ENCODE measurements at places on chromosomes 11 and 22.
A peak's percentile ranks its signal among the peaks of the same experiment; 100 is the strongest.

DNA sequence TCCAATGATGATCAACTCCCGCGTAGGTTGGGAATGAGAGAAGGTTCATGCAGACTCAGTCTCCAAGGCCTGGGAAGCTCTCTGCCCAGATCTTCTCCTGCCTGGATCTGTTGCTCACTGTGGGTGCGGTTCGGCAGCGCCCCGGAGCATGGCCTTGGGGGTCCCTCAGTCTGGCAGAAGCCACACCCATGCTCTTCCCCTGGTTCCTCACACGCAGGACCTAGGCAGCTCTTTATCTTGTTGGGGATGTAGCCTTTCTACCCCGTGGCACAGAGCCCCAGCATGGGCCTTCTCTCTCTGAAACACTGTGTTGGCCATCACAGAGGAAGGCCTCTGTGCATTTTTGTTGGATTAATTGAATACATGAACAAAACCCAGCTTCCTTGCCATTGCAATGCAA is 1461.6 kb downstream of the BRD1 start:
- DNase-seq, result no peak

DNA sequence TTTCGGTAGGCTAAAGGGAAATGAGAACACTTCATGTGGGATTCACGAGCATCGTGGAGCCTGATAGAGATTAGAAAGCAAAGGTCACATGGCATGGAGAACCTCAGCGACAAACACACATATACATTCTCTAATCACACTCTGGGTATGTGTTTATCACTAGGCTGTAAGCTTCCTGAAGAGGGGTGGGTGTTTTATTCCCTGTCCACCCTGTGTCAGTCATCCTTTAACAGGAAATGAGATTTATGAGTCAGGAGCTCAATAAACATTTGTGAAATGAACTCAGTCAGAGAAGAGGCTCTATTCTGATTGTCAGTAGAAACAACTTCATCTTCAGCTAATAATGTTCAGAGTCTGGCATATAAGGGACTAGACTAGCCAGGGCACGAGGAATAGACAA is 71.7 kb upstream of the EIF3M start:
- no peak for DNase-seq

- no peak for DNase-seq
These were observed 74.3 kb downstream of the SCN3B start for GRCh38 chr11:123580137-123580536.

DNA sequence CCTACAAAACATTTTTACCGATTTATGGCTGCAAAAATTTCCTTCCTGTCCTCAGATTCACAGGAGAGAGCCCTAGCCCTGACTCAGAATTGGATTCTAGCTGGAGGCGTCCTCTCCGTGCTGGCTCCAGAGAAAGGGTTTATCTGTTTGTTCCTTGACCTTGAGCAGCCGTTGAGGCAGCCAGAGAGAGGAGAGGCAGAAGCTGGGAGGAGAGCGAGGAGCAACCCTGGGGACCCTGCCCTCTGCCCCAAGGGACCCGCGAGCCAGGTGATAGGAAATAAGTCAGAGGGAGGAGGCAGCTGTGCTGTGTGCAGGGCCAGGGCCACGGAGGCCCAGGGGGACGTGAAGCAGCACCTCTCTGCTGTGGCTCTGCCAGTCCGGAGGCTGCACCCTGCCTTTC is 75.6 kb downstream of the IGLL1 start:
- DNase-seq, result no peak

DNA sequence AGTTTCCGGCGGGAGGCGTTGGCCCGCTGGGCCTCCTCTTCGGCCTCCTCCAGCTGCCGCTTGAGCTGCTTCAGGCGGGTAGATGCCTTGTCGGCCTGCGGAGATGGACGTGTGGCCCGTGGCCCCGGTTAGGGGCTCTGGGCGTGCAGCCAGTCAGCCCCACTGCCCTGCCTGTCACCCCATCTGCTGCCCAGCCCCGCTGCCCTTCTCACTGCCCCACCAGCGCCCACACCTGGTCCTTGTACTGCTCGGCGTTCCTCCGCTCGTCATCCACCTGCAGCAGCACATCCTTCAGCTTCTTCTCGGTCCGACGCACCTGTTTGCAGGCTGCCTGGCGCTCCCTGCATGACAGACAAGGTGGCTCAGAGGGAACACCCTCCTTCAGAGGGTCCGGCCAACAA is 31.2 kb downstream of the APOL1 start:
- DNase-seq, result no peak

GRCh38 chr22:48278620-48279460 is 1516.4 kb downstream of the TBC1D22A start:
- no peak for DNase-seq

GRCh38 chr11:28887681-28888080 is 779.5 kb downstream of the METTL15 start:
- no peak for DNase-seq

DNA sequence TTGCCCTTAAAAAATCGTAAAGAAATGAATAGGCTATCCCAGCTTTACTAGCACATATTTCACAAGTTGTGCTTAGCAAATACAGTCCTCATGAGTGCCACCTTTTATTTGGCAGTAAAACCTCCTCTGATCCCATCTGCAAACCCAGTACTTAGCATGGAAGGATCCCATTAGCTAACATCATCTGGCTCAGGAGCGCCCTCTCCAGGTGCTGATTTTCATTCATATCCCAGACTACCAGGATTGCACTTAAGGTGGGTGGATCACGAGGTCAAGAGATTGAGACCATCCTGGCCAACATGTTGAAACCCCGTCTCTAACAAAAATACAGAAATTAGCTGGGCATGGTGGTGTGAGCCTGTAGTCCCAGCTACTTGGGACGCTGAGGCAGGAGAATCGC is 76.1 kb upstream of the PAX6 start:
- DNase-seq, result peak; percentile 8

DNA sequence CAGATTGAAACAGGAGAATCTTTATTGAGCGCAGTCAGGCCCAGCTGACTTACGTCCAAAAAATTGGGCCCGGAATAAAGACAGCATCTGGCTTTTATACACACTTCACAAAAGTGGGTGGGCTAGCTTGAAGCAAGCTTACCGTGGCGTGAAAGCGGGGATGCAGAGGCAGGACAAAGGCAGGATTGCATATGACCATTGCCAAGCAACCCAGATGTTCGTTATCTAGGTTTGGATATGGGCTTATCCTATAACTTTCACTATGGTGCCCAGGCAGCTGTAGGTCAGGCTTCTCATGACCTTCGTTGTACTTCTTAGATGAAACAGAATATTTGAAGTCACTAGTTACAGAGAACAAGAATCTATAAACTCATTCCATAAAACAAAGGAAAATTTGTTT is 1575.6 kb upstream of the RAG2 start:
- DNase-seq, result no peak

DNA sequence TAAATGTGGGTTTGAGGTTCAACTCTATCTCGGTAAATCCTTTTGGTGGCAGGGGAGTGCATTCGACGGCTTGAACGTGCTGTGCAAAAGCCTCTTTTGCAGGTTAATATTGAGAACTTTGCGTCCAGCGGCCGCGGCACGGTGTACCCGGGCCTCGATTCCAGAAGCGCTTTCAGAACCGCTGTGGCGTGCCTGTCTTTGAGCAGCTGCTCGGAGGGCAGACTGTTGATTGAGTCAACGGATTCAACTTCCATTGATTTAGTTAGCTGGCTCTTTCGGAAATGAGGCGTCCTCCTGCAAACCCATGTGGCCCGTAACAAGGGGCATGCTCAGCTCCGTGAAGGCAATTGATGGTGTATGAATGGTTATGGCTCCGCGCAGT is 1247.8 kb downstream of the BRD1 start:
- no peak for DNase-seq

DNA sequence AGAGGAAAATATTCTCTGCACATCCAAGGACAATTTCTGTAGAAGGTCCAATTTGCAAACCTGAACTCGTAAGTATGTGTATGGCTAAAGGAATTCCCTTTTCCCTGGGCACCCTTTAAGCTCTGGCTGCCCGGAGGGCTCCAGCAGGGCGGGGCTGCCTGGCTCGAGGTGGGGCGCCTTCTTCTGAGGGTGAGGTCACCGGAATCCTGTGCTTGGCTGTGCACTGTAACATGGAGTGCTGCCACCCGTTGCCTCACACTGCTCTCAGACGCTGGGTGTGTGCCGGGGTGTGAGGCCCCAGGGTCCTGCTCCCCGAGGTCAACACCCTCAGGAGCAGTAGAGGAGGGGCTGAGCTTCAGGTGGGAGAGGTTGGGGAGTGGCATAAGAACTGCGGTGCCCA is 61.5 kb downstream of the SYN3 start:
- no peak for DNase-seq

- DNase-seq, result no peak
These were observed 8.2 kb downstream of the RTL6 start for GRCh38 chr22:44489817-44490216.

DNA sequence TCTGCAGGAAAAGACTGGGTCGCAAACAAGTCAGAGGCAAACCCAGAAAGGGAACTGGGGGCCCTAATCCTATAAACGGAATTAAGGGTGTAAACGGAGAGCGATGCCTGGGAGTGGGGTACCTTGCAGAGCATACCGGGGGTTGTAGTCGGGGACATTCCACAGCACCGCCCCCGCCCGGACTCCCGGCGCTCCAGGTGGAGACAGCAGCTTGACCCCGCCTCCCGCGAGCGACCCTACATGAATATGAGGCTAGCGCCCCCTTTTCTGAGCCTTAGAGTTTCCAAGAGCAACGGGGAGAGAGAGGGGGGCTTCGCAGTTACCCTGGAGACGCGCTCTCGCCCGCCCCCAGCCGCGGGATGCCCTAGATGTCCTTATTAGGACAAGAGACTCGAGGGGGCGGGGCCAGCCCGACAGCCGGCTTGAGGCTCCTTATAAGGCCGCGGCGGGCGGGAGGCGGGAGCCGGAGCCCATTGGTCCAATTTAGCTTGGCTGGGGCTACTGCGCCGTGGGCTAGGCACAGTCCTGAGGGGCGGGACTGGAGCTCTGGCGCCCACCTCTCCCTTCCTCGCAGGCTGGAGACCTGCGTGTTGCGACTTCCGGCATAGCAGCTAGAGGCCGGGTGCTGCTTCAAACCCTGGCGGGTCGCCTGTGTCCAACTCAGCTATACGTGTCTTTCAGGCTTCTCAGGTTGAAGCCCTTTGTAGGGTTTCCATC is 980 bp upstream of the MUS81 start:
- peak; percentile 93 for DNase-seq

GRCh38 chr11:11841116-11841722 is 553 bp upstream of the USP47 start:
- DNase-seq, result peak; percentile 34

GRCh38 chr11:35090125-35090524 is 48.8 kb upstream of the CD44 start:
- no peak for DNase-seq

DNA sequence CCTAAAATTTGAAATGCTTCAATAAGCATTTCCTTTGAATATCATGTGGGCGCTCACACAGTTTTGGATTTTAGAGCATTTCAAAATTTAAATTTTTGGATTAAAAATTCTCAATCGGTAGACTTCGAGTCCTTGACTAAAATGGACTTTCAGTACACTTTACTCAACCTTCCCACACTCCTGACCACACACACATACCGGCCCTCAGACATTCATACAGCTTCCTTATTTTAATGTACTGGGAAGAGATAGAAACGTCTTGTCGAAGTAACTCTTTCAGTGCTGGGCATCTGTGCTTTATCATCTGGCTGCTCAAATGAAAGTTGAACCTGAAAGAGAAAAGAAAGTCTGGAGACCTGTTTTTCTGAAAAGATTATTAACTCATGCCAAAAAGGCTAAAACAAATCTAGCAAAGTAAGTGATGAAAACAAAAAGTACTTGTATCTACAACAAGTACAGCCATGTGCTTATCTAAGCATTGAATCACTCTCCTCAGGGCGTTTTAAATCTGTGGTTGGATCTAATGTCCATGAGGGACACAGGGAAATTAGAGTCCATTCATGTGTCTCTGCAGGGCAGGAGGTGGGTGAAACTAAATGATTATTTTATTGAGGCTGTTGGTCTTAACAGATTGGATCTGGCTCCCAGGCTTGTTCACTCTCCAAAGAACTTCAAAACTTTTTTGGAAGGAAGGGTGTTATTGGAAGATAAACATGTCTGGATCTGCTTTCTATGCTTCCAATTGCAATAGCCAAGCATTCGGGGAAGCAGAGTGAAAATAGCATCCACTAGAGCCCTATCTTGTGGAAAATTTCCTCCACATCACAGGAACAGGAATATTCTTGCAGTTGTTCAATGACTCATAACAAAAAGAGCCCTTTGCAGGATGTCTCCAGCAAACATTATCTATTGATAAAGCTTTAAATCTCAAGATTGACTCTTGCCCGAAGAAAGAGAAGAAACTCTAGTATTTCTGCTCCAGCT is 47.0 kb downstream of the CARD18 start:
- peak; percentile 6 for DNase-seq

DNA sequence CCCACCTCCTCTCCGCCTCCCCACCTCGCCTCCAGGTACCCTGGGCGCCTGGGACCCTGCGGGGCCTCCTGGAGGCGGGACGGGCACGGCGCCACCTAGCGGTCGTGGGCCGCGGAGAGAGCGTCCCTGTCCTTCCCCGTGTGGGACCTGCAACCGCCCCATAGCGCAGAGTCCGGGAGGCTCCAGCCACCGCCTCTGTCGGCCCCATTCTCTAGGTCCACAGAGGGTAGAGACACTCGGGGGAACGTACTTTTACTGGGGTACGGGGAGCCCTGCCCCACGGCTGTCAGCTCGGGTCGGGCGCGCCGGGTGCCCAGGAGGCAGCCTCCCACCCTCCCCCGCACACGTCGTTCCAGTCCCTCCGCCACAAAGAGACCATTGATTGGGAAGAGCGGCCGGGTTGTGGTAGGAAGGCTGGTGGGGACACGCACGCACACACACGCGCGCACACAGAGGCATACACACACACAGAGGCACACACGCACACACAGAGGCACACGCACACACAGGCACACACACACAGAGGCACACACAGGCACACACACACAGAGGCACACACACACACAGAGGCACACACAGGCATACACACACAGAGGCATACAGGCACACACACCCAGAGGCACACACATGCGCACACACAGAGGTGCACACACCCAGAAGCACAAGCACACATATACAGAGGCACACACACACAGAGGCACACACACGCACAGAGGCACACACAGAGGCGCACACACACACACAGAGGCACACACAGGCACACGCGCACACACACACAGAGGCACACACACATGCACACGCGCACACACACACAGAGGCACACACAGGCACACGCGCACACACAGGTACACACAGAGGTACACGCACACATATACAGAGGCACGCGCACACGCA is 12.6 kb upstream of the NECTIN1 start:
- DNase-seq, result no peak

- peak; percentile 30 for DNase-seq
These were observed 63.6 kb upstream of the EP300 start for GRCh38 chr22:41028841-41029240.

- DNase-seq, result no peak
These were observed 32.7 kb upstream of the TXNRD2 start for GRCh38 chr22:19974268-19974861.

- no peak for DNase-seq
These were observed 2.5 kb upstream of the POLD4 start for GRCh38 chr11:67355794-67356386.

DNA sequence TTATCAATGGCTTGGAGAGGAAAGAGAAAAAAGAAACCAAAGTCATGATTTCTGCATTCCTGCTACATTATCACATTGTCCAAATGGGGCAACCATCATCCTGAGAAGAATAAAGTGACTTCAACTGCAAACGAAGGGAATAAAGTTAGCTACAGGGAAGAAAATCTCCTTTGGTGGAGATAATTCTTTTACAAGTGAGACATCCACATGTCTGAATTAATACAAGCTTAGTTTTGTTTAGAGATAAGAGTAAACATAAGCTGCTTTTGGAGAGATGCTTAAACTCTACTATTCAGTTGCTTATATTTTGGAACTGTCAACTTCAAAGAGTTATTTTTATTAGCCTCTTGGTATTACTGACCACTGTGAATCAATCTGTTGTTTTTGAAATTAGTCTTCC is at the start of gene OR52L1:
Gene OR52L1, minus strand, starts transcription at position 101 of the 400 bp plus-strand sequence. Its CDS starts 55 bp downstream, at position 46.
- no peak for DNase-seq
